ENCODE measurements at places on chromosomes 1 and 21. TPM values are rescaled to one million over a fixed set of nuclear protein-coding genes. Genes with fewer than 3 reads are reported as not detected.

Gene GFI1
- 3.6 TPM for total RNA-seq

DNA sequence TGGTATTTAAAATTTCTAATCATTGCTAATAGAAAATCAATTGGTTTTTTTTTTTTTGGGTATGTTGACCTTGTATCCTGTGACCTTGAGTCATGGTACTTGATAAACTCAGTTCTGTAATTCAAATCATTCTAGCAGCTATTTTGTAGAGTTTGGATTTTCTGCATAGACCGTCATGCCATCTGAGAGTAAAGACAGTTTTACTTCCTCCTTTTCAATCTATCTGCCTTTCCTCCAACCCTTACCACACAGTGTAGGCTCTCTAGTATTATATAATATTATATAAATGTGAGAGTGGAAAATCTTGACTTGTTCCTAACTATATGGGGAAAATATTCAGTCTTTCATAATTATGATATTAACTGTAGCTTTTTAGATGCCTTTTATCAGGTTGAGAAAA, 7.0 kb downstream of the TDRD5 start:
- DNase-seq = no peak

DNA sequence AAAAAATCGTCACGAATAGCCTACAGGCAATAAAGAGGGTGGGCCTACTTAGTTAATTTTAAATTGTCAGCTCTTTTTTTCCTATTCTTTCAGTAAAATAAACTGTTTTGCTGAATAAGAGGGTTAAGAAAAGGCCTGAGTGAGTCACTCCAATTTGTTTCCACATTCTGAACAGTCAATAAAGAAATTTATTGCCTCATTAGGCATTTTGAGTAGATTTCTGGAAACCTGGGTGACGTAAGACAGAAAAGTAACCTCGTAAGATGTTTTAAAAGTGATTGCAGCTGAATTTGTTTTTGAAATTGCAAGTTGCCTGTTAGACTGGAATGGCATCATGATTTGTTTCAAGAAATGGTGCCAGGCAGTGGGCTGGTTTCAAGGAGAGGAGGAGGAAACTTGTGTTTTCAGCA, 439.3 kb downstream of the USP25 start:
- no peak for DNase-seq

Gene CA14
- total RNA-seq = 0.48 TPM

Gene CD34
- 2.4 TPM for total RNA-seq

- DNase-seq = peak; percentile 52
Measured at GRCh38 chr1:184649451-184649888, 105.2 kb downstream of the EDEM3 start.

Gene NBPF4
- 0.96 TPM for total RNA-seq

DNA sequence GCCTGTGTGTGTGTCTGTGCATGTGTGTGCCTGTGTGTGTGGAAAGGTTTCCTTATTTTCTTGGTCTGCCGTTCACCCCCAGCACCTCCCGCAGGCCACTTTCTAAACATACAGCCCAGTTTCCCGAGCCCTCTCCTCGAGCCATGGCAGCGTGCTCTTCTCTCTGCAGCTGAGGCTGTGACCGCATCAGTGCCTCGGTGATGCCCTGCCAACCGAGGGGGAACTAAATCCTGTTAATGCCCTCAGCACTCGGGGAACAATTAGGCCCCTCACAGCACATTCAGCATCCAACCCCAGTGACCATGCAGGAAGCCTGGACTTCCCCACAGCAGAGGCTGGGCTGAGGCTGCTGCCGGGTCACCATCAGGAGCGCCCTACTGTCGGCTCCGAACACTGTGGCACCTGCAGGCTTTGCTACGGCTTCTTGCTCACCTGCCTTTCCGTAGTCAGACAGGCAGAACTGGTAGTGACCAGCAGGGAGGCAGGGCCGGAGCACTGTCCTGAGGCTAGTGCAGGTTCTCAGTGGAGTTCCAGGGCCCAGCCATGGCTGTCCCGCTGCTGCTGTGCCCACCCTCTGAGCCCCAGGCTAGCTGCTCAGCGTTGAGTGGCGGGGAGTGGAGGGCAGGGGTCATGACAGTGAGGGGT, 8.1 kb downstream of the GPR137B start:
- DNase-seq = no peak

Gene EPHA2
- total RNA-seq = 21.7 TPM
